ENCODE measurements at places on chromosomes 5 and 9.

GRCh38 chr9:136599811-136600660, 54.2 kb upstream of the NOTCH1 start:
- DNase-seq = no peak

GRCh38 chr9:71037521-71037920, 83.9 kb downstream of the TRPM3 start:
- no peak for DNase-seq

DNA sequence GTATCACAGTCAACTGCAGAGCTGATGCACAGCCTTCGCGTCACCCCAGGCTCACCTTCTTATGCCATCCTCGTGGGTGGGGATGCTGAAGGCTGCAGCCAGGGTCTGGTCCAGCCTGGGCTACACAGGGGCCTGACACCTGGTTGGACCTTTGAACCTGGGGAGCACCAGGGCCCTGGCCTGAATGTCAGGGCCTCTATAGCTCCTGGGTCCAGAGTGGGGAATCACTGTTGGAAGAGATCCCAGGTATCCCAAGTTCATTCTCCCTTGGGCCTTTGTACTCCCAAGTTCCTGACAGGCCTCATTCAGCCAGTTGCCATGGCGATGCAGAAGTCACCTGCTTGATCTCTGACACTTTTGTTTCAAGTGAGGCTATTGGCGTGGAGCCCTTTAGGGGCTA, 43.8 kb downstream of the ZNF618 start:
- no peak for DNase-seq

DNA sequence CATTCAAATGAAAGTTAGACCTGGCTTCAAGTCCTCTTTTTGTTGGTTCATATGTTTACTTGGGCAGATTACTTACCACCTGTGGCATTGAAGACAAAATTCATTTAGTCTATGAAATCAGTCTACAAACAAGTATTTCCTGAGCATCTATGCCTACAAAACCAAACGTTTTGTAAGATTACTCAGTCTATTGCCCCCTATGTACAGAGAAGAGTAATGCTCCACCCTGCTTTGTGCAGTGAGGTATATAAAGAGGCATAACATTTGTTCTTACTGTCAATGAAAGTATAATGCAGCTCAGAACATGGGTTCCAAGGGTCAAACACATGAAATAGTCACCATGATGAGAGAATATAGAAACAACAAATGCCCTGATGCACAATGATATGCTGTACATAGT, 580.7 kb downstream of the KIF4B start:
- no peak for DNase-seq

GRCh38 chr5:73446631-73447529, 1.7 kb downstream of the FOXD1 start:
- peak; percentile 55 for DNase-seq

- no peak for DNase-seq
Measured at GRCh38 chr5:114419959-114420358, 58.1 kb downstream of the KCNN2 start.

- DNase-seq = no peak
Measured at GRCh38 chr5:11377896-11378295, 526.4 kb downstream of the CTNND2 start.

- no peak for DNase-seq
Measured at GRCh38 chr5:148970228-148970627, 92.6 kb downstream of the SH3TC2 start.

- DNase-seq = no peak
Measured at GRCh38 chr5:26323794-26324193, 714.6 kb downstream of the CDH9 start.

Measured in stimulated activated effector memory CD8-positive, alpha-beta T cell treated with anti-CD3 and anti-CD28 coated beads, Interleukin-12 subunit alpha, Interleukin-12 subunit beta, amount 100 ng/mL, for 72 hours (primary cell).